Smooth muscle cell of the pulmonary artery (primary cell): ENCODE measurements at places on chromosomes 12 and 14. TPM values are rescaled to one million over a fixed set of nuclear protein-coding genes. Genes with fewer than 3 reads are reported as not detected.

The P2RX2 gene
- not detected in 2 replicates for total RNA-seq

The CACNA1C gene
- total RNA-seq: 8.9 and 10.0 TPM in 2 replicates

The PIANP gene
- total RNA-seq: 1.1 and 1.3 TPM in 2 replicates

The SERPINA9 gene
- not detected in 2 replicates for total RNA-seq

The TAS2R43 gene
- total RNA-seq: 2.1 TPM in 1 of 2 replicates, not detected in the other

The IL23A gene
- not detected in 2 replicates for total RNA-seq
